ENCODE measurements at places on chromosomes 12 and 14.

DNA sequence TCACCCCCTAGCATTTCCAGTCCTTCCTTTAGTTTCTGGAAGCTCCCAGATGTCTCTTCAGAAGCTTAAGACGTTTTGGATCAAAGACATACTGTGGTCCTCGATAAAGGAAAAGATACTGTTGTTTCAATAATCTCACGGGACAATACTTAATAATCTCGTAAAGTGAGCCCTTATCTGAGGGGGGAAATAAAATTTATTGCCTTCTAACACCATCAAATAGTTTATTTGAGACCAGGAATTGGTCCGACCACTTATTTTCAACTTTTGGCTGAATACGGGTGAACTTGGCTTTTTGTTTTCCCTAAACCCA is 640 bp upstream of the G2E3 start:
- no peaks in the 10 kb centered on the region for H3K27me3 ChIP-seq
- peak overlapping the region; percentile 96 for H3K4me3 ChIP-seq
- DNase-seq, result no peak

GRCh38 chr14:50335389-50335788 is 23.3 kb downstream of the DMAC2L start:
- no peak for DNase-seq
- H3K4me3 ChIP-seq, result no peak overlapping the region
- no peaks in the 10 kb centered on the region for H3K36me3 ChIP-seq
- no peaks in the 10 kb centered on the region for H3K27me3 ChIP-seq
- H3K4me1 ChIP-seq, result peaks cover 6% of the 10 kb centered on the region

DNA sequence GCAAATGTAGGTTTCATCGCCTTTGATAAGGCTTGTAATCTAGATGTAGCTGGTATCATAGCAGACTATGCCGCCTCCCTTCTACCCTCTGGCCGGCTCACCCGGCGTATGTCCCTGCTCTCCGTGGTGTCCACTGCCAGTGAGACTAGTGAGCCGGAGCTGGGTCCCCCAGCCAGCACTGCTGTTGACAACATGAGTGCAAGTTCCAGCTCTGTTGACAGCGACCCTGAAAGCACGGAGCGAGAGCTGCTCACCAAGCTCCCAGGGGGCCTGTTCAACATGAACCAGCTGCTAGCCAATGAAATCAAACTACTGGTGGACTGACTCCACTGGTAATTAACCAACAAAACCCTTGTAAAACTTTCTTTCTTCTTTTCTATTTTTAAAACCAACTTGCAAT is 49.0 kb upstream of the A2ML1 start:
- no peak for DNase-seq
- no peaks in the 10 kb centered on the region for H3K4me1 ChIP-seq
- no peak overlapping the region for H3K4me3 ChIP-seq
- H3K27ac ChIP-seq, result no peak overlapping the region

DNA sequence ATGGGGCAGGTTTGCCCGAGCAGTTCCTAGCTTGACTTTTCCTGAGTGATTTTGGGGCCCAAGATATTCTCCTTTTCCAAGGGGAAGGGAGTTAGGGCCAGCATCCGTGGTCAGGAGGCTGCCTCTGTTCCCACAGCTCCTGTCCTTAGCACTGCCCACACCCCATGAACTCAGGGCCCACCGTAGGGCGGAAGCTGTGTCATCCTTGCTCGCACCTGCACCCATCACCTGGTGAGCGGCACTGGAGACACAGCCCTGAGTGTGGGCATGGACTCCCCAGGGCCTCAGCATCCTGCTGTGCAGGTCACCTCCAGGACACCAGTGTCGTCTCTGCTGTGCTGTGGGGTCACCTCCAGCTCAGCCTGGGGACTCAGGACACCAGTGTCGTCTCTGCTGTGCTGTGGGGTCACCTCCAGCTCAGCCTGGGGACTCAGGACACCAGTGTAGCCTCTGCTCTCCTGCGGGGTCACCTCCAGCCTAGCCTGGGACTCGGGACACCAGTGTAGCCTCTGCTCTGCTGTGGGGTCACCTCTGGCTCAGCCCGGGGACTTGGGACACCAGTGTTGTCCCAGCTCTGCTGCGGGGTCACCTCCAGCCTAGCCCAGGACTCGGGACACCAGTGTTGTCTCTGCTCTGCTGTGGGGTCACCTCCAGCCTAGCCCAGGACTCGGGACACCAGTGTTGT is 322.9 kb downstream of the ADGRD1 start:
- no peak overlapping the region for H3K4me3 ChIP-seq
- H3K36me3 ChIP-seq, result no peaks in the 10 kb centered on the region
- no peaks in the 10 kb centered on the region for H3K27me3 ChIP-seq
- no peak for DNase-seq
- H3K4me1 ChIP-seq, result no peaks in the 10 kb centered on the region

DNA sequence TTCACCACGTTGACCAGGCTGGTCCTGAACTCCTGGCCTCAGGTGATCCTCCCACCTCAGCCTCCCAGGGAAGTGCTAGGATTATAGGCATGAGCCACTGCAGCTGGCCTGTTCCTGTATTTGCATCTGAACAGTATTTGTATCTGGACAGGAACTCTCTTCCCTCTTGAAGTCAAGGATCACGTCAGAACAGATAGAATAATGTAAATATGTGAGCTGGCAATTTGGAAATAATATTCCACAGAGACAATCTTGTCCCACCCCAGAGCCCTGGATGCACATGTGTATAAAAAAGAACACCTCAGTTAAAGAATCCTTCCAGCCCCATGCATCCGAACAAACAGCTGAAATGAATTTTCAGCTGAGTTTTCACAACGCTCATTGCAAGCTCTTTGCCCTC is 118.3 kb downstream of the VEZT start:
- H3K4me3 ChIP-seq, result no peak overlapping the region
- no peak for DNase-seq
- no peaks in the 10 kb centered on the region for H3K27me3 ChIP-seq
- no peaks in the 10 kb centered on the region for H3K36me3 ChIP-seq

DNA sequence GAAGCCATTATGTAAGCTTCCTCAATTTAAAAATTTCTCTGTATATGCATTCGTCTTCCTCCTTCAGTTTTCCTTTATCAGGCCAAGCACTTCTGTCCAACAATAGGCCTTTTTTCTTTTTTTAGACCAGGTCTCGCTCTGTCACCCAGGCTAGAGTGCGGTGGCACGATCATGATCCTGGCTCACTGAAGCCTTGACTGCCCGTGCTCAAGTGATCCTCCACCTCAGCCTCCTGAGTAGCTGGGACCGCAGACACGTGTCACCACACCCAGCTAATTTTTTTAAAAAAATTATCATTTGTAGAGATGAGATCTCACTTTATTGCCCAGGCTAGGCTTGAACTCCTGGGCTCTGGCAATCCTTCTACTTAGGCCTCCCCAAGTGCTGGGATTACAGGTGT is 25.8 kb downstream of the TAOK3 start:
- peak overlapping the region; percentile 64 for H3K27ac ChIP-seq
- H3K4me3 ChIP-seq, result no peak overlapping the region
- DNase-seq, result peak; percentile 19

DNA sequence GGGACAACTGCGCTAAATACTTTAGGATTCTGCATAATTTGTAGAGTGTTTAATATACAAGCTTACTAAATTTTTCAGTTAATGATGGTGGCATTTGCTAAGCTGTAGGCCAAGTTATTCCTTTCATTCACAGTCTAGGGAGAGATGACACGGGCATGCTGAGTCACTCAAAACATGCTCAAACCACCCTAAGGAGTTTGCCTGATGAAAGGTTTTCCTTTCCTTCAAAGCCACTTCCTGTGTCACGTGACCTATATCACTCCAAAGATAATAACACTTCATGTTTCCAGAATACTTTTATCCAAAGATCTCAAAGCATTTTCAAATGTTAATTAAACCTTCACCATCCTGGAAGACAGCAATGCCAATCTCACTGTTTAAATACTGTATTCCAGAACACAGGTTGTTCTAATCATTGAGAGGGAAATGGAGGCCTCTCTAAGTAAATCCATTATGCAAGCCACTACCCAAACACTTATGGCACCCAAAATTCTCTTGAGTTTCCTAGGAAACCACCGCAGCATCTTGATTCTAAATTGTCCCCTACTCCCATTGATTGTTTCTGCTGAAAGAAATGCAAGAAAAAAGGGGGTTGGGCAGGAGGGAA is 207.0 kb upstream of the CDKN3 start:
- H3K36me3 ChIP-seq, result no peaks in the 10 kb centered on the region
- no peak for DNase-seq

DNA sequence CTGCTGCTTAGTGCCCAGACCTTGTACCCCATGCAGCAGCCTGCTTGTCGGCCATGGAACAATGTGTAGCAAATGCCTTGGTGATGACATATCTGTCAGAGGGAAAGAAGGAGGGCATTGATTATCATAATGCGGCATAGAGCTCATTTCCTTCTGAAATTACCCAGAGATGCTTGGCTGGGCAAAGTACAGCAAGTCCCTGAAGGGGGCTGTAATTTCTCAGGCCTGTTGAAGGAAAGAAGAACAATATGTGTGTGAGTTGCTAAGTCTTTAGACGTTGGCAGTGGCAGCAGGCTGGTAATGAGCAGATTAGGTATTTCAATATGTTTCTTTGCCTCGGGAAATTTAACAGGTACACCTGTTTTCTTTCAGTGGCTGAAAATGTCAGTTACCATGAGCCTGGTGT is 128.6 kb downstream of the CRADD start:
- DNase-seq, result no peak
- no peak overlapping the region for H3K4me3 ChIP-seq
- no peak overlapping the region for H3K27ac ChIP-seq
- peaks cover 10% of the 10 kb centered on the region for H3K4me1 ChIP-seq
- H3K36me3 ChIP-seq, result no peaks in the 10 kb centered on the region
- no peaks in the 10 kb centered on the region for H3K27me3 ChIP-seq

- H3K4me3 ChIP-seq, result peak within 1 kb of the TSS; percentile 48
- H3K4me1 ChIP-seq, result no peaks in the 10 kb centered on the region
- H3K27me3 ChIP-seq, result no peaks in the 10 kb centered on the region
- peak; percentile 77 for DNase-seq
- peak within 1 kb of the TSS; percentile 51 for H3K27ac ChIP-seq
Measured at GRCh38 chr12:6647083-6647604, at the start of gene ACRBP. ACRBP (minus strand) TSS chr12:6647432; CDS start chr12:6647366, 66 bp downstream.

- H3K27ac ChIP-seq, result no peak overlapping the region
- H3K27me3 ChIP-seq, result no peaks in the 10 kb centered on the region
- no peak overlapping the region for H3K4me3 ChIP-seq
- no peak for DNase-seq
- H3K4me1 ChIP-seq, result no peaks in the 10 kb centered on the region
Measured at GRCh38 chr12:112322882-112323547, 59.2 kb downstream of the HECTD4 start.

GRCh38 chr12:75390156-75390898 is 562 bp upstream of the GLIPR1L2 start:
- H3K4me1 ChIP-seq, result peaks cover 3% of the 10 kb centered on the region
- no peak for DNase-seq
- no peaks in the 10 kb centered on the region for H3K27me3 ChIP-seq
